ENCODE measurements at places on chromosomes 2 and 18.

- DNase-seq = no peak
Measured at GRCh38 chr2:174581491-174581890, 16.1 kb downstream of the WIPF1 start.

DNA sequence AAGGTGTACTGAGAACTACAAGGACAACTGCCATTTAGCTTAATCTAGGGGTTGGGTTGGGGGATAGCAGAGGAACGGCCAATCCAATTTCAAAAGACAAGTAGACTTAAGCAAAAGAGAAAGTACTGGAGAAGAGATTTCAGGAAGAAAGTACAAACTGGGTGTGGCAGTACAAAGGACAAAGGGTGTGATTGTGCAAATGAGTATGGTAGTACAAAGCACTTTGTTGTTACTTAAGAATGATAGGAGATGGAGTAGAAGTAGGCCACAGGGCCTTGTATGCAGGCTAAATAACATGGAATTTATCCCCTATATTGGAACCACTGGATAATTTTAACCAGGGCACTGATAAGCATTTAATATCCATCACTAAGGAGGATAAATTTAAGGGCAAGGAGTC is 4.7 kb upstream of the ORC2 start:
- no peak for DNase-seq

DNA sequence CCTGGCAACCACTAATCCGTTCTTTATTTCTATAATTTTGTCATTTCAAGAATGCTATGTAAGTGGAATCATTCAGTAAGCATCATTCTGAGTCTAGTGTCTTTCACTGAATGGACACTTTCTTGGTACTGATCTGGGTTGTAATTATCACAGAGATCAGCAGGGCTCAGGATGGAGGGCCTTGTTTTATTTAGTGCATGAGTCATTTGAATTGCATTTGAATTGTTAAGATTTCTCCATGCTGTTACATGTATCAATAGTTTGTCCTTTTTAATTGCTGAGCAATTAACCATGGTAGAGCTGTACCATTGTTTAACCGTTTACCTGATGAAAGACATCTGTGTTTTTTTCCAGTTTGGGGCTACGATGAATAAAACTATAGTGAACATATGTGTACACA is 256.4 kb downstream of the THSD7B start:
- no peak for DNase-seq

DNA sequence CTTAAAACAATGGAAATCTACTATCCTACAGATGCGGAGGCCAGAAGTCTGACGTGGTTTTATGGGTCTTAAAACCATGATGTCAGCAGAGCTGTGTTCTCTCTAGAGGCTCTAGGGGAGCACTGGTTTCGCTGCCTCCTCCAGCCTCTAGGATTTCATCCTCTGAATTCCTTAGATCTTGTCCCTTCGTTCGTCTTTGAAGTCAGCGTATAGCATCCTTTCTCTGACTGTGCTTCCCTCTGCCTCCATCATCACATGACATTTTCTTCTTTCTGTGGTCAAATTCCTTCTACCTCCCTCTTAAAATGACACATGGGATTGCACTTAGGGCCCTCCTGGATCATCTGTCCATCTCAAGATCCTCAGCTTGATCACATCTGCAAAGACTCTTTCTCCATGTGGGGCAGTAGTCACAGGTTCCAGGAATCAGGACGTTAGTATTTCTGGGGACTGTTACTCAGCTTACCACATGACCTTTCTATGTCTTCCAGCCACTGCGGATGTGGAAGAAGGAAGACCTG is 22.7 kb upstream of the NCK2 start:
- DNase-seq = no peak

DNA sequence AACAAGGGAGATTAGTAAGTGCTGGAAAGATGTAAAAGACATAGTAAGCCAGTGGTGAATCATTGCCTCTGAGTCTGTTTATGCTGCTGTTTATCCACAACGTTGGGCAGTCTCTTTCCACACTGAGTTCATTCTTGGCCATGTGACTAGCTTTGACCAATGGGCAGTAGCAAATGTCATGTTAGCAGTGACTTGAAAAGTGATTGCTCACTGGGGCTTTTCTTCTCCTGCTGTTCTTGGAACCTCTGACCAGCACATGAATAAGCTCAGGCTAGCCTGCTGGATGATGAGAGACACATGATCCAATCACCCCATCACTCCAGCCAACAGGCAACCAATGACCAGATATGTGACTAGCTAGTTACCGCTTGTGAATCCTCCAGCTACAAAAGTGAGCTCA is 360.4 kb downstream of the SLC4A3 start:
- DNase-seq = no peak

- DNase-seq = no peak
Measured at GRCh38 chr2:43305012-43305411, 78.6 kb upstream of the ZFP36L2 start.

GRCh38 chr2:231780123-231780908 is 766 bp downstream of the PDE6D start:
- no peak for DNase-seq

GRCh38 chr2:8457699-8458502 is 224.0 kb upstream of the ID2 start:
- DNase-seq = no peak

GRCh38 chr2:121382744-121383143 is 97.7 kb upstream of the TFCP2L1 start:
- no peak for DNase-seq

DNA sequence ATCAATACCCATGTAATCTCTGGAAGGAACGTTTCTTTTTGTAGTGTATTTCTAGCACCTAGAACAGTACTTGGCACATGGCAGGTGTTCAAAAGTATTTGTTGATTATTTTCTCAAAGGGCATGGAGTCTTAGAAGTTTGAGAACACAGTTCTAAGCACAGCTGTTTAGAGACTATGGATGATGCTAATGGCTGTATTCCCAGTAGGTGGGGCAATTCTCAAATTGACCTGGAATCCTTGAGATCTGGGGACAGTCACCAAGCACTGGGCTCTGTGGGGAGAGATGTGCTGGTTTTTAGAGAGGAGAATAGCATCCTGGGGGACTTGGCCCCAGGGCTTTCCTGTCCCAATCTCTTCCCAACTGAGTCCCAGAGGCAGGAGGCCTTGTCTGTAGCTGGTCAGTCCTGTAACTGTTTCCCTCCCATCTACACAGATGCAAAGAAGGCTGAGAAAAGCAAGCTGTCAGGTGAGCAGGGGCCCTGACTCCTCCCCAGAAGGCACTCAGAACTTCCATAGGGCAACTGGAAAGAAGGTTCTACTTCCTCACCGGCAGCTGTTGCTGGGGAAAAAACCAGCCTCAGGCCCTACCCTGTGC is 17.5 kb upstream of the IL36G start:
- no peak for DNase-seq

DNA sequence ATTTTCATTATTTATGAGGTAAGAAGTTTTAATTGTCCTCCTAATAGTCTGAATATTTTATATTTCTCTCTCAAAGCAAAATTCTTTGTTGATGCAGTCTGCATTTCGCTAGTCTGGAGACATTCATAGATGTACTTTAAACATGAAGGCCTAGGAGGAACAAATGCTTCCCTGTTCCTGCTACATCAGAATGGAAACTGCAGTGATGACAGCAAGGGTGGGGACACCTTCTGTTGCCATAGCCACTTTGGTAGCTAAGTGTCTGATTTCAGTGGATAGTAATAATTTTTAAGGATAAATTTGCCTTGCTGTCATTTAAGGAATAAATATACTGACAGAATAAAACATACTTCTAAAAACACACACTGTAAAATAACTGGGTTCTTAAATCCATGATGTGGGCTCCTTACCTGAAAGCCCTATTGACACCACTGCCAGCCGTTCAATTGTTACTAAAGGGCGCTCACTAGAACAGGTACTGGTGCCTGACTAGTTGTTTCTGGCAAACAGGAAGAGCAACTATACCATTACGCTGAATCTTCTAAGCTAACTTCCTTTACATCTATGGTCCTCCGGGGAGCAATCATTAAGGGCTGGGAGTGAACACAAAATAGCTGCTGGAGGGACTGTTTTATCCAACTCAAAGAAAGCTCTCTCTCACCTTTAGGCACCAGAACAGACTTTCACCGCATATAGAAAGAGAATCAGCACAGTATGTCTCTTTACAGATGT is 88.2 kb downstream of the TMEM131 start:
- DNase-seq = no peak

GRCh38 chr2:98478907-98479306 is 34.2 kb downstream of the INPP4A start:
- DNase-seq = no peak

- DNase-seq = no peak
Measured at GRCh38 chr18:26185267-26185666, 41.0 kb upstream of the TAF4B start.

GRCh38 chr2:66553370-66553769 is 118.4 kb downstream of the MEIS1 start:
- no peak for DNase-seq

GRCh38 chr2:46010223-46010924 is 286.8 kb upstream of the EPAS1 start:
- no peak for DNase-seq
